Small intestine (tissue), 16 donors: ENCODE measurements at places on chromosomes 1 and 21. TPM values are rescaled to one million over a fixed set of nuclear protein-coding genes. Genes with fewer than 3 reads are reported as not detected.

DNA sequence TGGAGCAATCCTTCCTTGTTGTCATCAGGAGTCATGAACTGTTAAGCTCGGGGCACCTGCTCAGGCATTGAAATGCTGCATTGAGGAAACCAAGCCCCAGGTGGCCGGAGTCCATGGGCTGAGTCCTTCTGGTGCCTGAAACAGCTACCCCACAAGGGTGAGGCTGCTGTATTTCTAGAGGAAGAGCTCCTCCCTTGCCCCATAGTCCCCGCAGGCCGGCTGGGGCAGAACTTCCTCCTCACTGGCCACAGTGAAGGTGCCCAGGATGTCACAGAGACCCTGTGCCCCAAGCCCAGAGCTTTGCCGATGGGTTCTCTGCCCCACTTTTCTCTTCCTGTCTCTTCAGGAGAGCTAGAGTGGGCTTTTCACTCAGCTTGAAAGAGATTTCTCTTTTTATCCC, 80.8 kb upstream of the GCLM start:
- no peaks in the 10 kb centered on the region for H3K36me3 ChIP-seq
- no peak overlapping the region for H3K4me3 ChIP-seq
- H3K4me1 ChIP-seq = no peaks in the 10 kb centered on the region
- H3K27me3 ChIP-seq = no peaks in the 10 kb centered on the region
- H3K27ac ChIP-seq = no peak overlapping the region

- no peaks in the 10 kb centered on the region for H3K36me3 ChIP-seq
- no peak overlapping the region for H3K4me3 ChIP-seq
- H3K27me3 ChIP-seq = peaks cover 4% of the 10 kb centered on the region
These were observed 428.2 kb downstream of the NPHP4 start for GRCh38 chr1:5563861-5564577.

HSD3B1 gene
- polyA plus RNA-seq = 5.9 TPM

GRCh38 chr1:184810735-184811343, 56.2 kb upstream of the EDEM3 start:
- no peak overlapping the region for H3K27ac ChIP-seq
- no peaks in the 10 kb centered on the region for H3K27me3 ChIP-seq
- DNase-seq = no peak
- no peaks in the 10 kb centered on the region for H3K4me1 ChIP-seq
- no peaks in the 10 kb centered on the region for H3K36me3 ChIP-seq

GRCh38 chr1:209168204-209168603, 415.3 kb upstream of the CAMK1G start:
- no peaks in the 10 kb centered on the region for H3K27me3 ChIP-seq
- no peak overlapping the region for H3K4me3 ChIP-seq
- H3K4me1 ChIP-seq = no peaks in the 10 kb centered on the region
- H3K36me3 ChIP-seq = no peaks in the 10 kb centered on the region
- peak; percentile 44 for DNase-seq
- H3K27ac ChIP-seq = no peak overlapping the region

- DNase-seq = no peak
- no peaks in the 10 kb centered on the region for H3K4me1 ChIP-seq
- H3K27me3 ChIP-seq = no peaks in the 10 kb centered on the region
- H3K27ac ChIP-seq = no peak overlapping the region
- H3K36me3 ChIP-seq = no peaks in the 10 kb centered on the region
These were observed 226.4 kb upstream of the DPYD start for GRCh38 chr1:98147280-98147679.

DNA sequence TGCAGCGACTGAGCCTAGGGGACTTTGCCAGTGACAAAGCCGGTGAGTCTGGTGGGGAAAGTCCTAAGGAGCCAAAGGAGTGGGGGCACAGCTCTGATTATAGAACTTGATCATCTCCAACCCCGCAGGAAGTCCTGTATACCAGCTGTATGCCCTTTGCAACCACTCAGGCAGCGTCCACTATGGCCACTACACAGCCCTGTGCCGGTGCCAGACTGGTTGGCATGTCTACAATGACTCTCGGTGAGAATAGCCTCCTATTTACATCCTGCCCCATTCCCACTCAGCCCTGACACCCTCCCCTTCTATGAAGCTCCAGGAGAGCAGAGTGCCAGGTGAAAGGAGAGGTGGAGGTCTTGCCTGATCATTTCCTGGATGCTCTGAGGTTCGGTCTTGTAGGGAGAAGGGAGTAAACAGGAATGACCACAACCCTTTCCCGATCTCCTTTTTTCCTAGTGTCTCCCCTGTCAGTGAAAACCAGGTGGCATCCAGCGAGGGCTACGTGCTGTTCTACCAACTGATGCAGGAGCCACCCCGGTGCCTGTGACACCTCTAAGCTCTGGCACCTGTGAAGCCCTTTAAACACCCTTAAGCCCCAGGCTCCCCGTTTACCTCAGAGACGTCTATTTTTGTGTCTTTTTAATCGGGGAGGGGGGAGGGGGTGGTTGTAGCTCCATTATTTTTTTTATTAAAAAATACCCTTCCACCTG, 1.2 kb upstream of the PPOX start:
- no peaks in the 10 kb centered on the region for H3K27me3 ChIP-seq
- peak overlapping the region; percentile 95 for H3K27ac ChIP-seq
- H3K4me3 ChIP-seq = peak overlapping the region; percentile 59
- peaks cover 34% of the 10 kb centered on the region for H3K4me1 ChIP-seq
- no peak for DNase-seq

GRCh38 chr1:10863886-10864285, 67.4 kb upstream of the CASZ1 start:
- H3K27me3 ChIP-seq = no peaks in the 10 kb centered on the region
- no peaks in the 10 kb centered on the region for H3K36me3 ChIP-seq
- DNase-seq = peak; percentile 15
- H3K4me3 ChIP-seq = no peak overlapping the region
- H3K4me1 ChIP-seq = peaks cover 25% of the 10 kb centered on the region

TMEM269 gene
- polyA plus RNA-seq = not detected

DNA sequence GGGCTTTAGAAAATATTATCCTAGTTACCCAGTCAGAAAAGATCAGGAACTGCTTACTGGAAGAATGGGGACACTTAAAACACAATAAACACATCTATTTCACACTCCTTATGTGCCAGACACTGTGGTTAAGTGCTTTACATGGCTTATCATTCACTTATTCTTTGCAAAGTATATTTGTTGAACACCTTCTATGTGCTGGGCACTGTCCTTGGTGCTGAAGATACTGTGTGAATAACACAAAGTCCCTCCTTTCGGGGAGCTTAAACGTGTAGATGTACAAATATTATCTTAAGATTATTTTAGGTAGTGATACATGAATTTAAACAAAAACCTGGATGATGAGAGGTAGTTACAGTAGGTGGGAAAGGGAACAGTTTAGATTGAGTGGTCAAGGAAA, 169.3 kb downstream of the ST6GALNAC5 start:
- H3K4me1 ChIP-seq = no peaks in the 10 kb centered on the region
- no peaks in the 10 kb centered on the region for H3K27me3 ChIP-seq
- no peak overlapping the region for H3K27ac ChIP-seq
- no peaks in the 10 kb centered on the region for H3K36me3 ChIP-seq

DNA sequence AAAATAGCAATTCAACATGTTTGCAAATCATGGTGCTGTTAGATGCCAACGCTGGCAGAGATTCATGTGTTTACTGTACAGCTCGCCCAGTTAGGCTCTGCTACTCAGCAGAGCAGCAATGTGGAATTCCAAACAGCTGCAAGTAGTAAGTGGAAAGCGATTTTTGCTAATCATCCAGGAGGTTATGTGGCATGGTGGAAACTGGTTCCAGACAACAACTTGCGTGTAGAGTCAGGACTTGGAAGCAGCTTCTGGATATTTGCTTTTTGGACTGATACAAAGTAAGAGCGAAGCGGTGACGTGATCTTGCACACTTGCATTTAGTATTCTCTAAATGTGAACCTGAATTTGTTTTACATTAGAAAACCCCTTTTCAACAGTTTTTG, 27.1 kb upstream of the HHAT start:
- DNase-seq = no peak
- H3K27me3 ChIP-seq = no peaks in the 10 kb centered on the region
- H3K36me3 ChIP-seq = no peaks in the 10 kb centered on the region
- H3K4me1 ChIP-seq = no peaks in the 10 kb centered on the region
- no peak overlapping the region for H3K27ac ChIP-seq
- H3K4me3 ChIP-seq = no peak overlapping the region

- no peak overlapping the region for H3K27ac ChIP-seq
- DNase-seq = no peak
- no peak overlapping the region for H3K4me3 ChIP-seq
- H3K27me3 ChIP-seq = no peaks in the 10 kb centered on the region
- no peaks in the 10 kb centered on the region for H3K36me3 ChIP-seq
These were observed 106.9 kb downstream of the AJAP1 start for GRCh38 chr1:4761324-4761723.

GRCh38 chr1:39269791-39270342, 65.4 kb downstream of the MACF1 start:
- H3K36me3 ChIP-seq = no peaks in the 10 kb centered on the region
- no peaks in the 10 kb centered on the region for H3K27me3 ChIP-seq
- peaks cover 8% of the 10 kb centered on the region for H3K4me1 ChIP-seq
- H3K27ac ChIP-seq = peak overlapping the region; percentile 38
- H3K4me3 ChIP-seq = no peak overlapping the region
- DNase-seq = no peak

DNA sequence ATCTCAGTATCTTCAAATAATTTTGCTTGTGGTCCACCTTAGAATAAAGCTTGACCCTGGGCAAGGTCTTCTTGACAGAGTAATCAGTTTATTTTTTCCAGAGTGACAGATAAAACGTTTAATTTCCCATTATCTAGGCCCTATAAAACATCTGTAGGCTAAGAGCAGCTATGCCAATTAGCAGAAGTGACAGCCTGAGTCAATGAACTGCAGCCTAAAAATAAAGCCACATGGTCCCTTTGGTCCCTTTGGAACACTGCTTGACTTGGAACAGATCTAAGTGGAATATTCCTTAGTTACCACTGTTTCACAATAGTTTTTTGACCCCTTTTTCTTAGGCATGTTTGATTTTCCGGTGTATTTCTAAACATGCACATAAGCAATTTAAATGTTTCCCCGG, 6.3 kb upstream of the RGS13 start:
- peaks cover 4% of the 10 kb centered on the region for H3K4me1 ChIP-seq
- H3K27me3 ChIP-seq = no peaks in the 10 kb centered on the region
- no peak overlapping the region for H3K27ac ChIP-seq
- no peaks in the 10 kb centered on the region for H3K36me3 ChIP-seq

PPT1 gene
- polyA plus RNA-seq = 37.1 TPM

DNA sequence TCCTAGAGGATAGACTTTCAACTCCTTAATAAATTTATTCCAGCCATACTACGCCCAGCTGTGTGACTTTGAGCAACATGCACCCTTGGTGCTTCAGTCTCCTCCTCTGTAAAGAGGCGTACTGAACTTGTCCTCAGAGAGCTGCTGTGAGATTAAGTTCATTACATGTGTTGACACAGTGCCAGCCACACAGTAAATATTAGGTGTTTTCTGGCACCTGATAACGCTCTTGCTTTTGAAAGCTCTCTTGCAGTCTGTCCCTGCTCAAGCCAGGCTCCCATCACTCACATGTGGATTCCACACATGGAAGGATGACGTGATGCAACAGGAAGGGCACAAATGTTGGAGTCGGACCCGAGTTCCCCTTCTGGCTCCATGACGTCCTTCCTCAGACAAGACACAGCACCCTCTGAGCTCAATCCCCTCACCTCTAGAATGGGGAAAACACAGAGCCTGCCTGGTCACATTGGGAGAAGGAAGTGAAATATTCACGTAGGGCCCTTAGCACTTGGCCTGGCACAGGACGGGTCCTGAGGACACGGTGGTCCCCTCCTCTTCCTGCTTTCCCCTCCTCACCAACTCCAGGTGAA, 7.7 kb downstream of the IFNLR1 start:
- H3K27ac ChIP-seq = no peak overlapping the region
- no peak overlapping the region for H3K4me3 ChIP-seq
- H3K27me3 ChIP-seq = no peaks in the 10 kb centered on the region
- H3K36me3 ChIP-seq = no peaks in the 10 kb centered on the region
- peak; percentile 61 for DNase-seq
- peaks cover 12% of the 10 kb centered on the region for H3K4me1 ChIP-seq

GRCh38 chr1:170498876-170499275, 33.1 kb upstream of the GORAB start:
- H3K4me3 ChIP-seq = no peak overlapping the region
- H3K27me3 ChIP-seq = no peaks in the 10 kb centered on the region
- H3K27ac ChIP-seq = no peak overlapping the region
- H3K4me1 ChIP-seq = peaks cover 5% of the 10 kb centered on the region
- no peaks in the 10 kb centered on the region for H3K36me3 ChIP-seq

GRCh38 chr1:22053017-22053860, 730 bp downstream of the CDC42 start:
- DNase-seq = peak; percentile 83
- peaks cover 14% of the 10 kb centered on the region for H3K36me3 ChIP-seq
- no peaks in the 10 kb centered on the region for H3K27me3 ChIP-seq
- peak overlapping the region; percentile 90 for H3K4me3 ChIP-seq
- peak overlapping the region; percentile 94 for H3K27ac ChIP-seq

- peaks cover 13% of the 10 kb centered on the region for H3K4me1 ChIP-seq
- no peaks in the 10 kb centered on the region for H3K27me3 ChIP-seq
- DNase-seq = no peak
- no peak overlapping the region for H3K4me3 ChIP-seq
- peak overlapping the region; percentile 1 for H3K27ac ChIP-seq
These were observed 38.0 kb upstream of the ATP1A1 start for GRCh38 chr1:116334868-116335635.

DNA sequence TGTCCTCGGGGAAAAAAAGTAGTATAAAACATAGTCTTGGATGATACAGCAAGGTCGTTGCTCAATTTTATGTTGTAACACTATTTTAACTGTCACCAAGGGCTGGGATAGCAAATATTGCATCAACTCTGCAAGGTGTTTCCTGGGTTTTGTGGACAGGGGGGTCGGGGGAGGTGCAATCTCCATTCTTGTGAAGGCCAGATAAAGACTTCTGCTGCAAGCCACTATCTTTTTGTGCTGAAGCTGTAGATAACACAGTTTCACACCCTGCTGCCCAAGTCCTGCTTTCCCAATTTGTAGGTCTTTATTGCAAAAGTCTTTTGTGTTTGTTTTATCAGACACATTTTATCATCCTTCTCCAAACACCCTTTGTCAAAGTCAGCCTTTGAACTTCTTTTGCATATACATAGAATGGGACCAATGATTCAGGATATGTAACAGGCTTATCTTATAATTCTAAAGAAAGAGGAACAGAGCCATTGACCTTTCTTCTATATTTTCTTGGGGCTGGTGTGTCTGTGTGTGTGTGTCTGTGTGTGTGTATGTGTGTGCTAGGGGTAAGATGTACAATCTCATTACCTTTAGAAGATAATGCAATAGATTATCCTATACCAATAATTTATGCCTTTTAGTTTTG, 140.6 kb downstream of the RUNX1 start:
- H3K4me1 ChIP-seq = peaks cover 9% of the 10 kb centered on the region
- no peaks in the 10 kb centered on the region for H3K36me3 ChIP-seq
- H3K4me3 ChIP-seq = no peak overlapping the region
- no peaks in the 10 kb centered on the region for H3K27me3 ChIP-seq

DNA sequence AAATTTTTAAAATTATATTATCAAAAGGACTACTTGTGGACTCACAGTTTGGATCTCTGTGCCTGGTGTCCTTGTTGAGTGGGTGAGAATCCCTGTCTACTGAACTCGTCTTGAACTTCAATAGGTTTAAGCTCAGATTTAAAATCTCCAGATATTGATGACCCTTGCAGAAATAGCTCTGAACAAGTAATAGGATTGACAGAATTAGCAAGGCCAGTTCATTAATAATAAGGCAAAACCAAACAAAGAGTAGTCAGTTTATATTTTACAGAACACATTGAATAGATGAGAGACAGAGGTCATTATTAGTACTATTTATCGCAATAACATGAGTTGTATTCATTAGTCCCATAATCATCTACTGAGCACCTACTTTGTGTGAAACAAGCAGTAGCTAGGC, at the start of gene PDC:
Gene PDC (minus strand): TSS at position 101 of the 400 bp plus-strand sequence. CDS start 11,655 bp downstream, outside the sequence.
- H3K4me3 ChIP-seq = no peak within 1 kb of the TSS
- no peak for DNase-seq
- H3K4me1 ChIP-seq = no peaks in the 10 kb centered on the region
- no peaks in the 10 kb centered on the region for H3K27me3 ChIP-seq
